Aorta (tissue), 5 donors: ENCODE measurements at places on chromosomes 7 and 10.
A peak's percentile ranks its signal among the peaks of the same experiment; 100 is the strongest.

GRCh38 chr7:28157831-28158416 is 22.7 kb downstream of the JAZF1 start:
- DNase-seq, result no peak

- DNase-seq, result no peak
Measured at GRCh38 chr7:143394777-143395176, 13.6 kb downstream of the ZYX start.

DNA sequence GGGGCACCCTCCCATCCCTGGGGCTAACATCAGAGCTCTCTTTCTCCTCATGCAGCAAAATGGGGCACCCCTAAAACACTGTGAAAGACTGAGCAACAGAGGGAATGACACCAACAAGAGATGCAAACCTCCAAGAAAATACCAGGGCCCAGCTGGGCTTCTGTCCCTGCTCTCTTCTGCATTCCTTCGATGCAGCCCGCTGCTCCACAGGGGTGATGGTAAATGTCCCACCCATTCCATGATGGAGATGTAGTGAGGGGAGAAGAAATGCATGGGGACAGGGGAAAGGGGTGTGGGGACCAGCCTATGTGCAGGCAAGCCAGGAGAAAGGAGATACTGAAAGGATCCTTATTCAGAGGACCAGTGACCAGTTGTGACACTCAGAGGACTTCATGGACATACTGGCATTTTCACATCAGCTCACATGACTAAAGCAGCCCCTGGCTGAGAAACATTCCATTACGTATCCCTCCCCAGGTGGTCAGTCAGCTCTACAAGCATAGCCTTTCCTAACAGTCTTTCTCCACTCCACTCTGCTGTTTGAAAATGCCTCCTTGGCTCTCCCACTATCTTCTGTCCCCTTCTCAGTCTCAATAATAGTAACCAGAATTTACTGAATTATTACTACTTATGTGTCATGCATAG is 13.3 kb downstream of the SORBS1 start:
- no peak for DNase-seq

- DNase-seq, result peak; percentile 74
Measured at GRCh38 chr10:103276896-103277712, at the start of gene INA. Gene INA (plus strand): TSS chr10:103277138. CDS start chr10:103277212, 74 bp downstream.

DNA sequence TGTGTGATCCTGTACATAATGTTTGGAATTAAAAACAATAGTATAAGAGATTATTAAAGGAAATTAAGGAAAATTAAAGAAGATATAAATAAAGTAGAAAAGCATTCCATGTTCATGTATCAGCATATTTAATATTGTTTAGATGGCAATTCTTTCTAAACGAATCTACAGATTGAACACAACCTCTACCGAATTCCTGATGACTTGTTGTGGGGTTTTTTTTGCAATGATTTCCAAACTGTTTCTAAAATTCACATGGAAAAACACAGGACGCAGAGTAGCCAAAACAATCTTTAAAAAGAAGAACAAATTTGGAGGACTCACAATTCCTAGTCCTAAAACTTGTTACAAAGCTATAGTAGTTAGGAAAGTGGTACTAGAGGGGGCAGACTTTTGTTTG is 573.4 kb upstream of the IGFBP3 start:
- DNase-seq, result no peak

- no peak for DNase-seq
Measured at GRCh38 chr10:112132435-112132834, 51.1 kb downstream of the GPAM start.

- DNase-seq, result peak; percentile 30
Measured at GRCh38 chr10:628386-629045, 61.0 kb downstream of the DIP2C start.

DNA sequence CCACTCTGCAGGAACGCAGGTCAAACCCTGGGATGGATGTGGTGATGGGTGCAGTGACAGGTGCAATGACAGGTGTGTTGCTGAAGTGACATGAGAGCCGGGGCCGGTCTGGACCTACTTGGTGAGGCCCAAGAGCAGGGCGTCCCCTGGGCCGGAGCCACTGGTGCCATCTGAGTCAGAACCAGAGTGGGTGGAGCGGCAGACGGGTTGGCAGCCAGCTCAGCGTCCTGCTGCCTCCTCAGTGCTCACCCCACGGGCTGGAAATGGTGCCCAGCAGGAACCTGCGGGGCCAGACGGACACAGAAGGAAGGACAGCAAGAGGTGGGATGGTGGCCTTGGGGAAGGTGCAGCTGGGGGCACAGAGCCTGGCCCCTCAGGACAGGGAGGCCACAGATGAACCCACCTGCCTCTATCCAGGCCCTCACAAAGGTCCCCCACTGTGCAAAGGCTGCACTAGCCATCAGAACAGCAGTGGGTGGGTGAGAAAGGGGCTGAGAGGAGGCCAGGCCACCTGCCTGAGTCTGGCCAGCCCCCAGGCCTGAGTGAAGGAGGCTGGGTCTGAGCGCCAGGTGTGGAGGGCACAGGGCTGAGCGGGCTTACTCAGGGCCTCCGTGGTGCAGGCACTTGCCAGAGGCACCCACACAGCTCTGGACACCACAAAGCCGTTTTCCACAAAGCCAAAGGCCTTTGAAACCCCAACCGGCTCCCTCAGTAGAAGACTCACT is 129.0 kb upstream of the PPP2R2D start:
- DNase-seq, result no peak

GRCh38 chr10:120403109-120403508 is 53.9 kb upstream of the PLPP4 start:
- DNase-seq, result no peak

GRCh38 chr7:102156867-102157266 is 129.8 kb upstream of the SH2B2 start:
- no peak for DNase-seq

- DNase-seq, result no peak
Measured at GRCh38 chr7:318476-318875, 28.5 kb downstream of the FOXL3 start.

- no peak for DNase-seq
Measured at GRCh38 chr7:31791881-31792280, 104.9 kb downstream of the PPP1R17 start.

GRCh38 chr7:155285423-155285822 is 12.3 kb upstream of the INSIG1 start:
- DNase-seq, result no peak
